Activated CD4-positive, alpha-beta T cell treated with anti-CD3 and anti-CD28 coated beads for 36 hours (primary cell): ENCODE measurements at places on chromosomes 13 and 19. TPM values are rescaled to one million over a fixed set of nuclear protein-coding genes. Genes with fewer than 3 reads are reported as not detected.
A peak's percentile ranks its signal among the peaks of the same experiment; 100 is the strongest.

The STOML3 gene
- total RNA-seq, result not detected

The C1QTNF9B gene
- not detected for total RNA-seq

- H3K27me3 ChIP-seq, result peaks cover 20% of the 10 kb centered on the region
- peaks cover 1% of the 10 kb centered on the region for H3K4me1 ChIP-seq
- H3K4me3 ChIP-seq, result no peak overlapping the region
- no peaks in the 10 kb centered on the region for H3K36me3 ChIP-seq
- no peak overlapping the region for H3K27ac ChIP-seq
Measured at GRCh38 chr19:15989889-15990288, 41.1 kb downstream of the OR10H4 start.

DNA sequence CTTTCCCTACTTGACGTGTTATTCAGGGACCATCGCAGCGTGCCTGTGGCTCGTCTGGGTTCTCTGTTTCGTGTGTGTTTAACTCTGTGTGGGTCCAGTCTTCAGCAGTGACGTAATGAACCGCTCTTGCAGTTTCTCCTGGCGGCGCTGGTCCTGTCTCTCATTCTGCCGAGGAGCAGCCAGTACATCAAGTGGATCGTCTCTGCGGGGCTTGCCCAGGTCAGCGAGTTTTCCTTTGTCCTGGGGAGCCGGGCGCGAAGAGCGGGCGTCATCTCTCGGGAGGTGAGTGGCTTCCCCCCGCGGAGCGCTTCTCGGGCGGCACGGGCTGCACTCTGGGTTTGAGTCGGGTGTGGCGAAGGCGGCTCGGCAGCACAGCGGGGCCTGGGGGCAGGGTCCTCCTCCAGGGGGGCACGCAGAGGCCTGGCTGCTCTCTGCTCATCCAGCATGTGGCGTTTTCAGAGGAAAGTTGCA is 36.3 kb upstream of the TFDP1 start:
- peaks cover 6% of the 10 kb centered on the region for H3K36me3 ChIP-seq
- H3K27ac ChIP-seq, result no peak overlapping the region
- no peaks in the 10 kb centered on the region for H3K27me3 ChIP-seq
- peaks cover 2% of the 10 kb centered on the region for H3K4me1 ChIP-seq
- no peak overlapping the region for H3K4me3 ChIP-seq

DNA sequence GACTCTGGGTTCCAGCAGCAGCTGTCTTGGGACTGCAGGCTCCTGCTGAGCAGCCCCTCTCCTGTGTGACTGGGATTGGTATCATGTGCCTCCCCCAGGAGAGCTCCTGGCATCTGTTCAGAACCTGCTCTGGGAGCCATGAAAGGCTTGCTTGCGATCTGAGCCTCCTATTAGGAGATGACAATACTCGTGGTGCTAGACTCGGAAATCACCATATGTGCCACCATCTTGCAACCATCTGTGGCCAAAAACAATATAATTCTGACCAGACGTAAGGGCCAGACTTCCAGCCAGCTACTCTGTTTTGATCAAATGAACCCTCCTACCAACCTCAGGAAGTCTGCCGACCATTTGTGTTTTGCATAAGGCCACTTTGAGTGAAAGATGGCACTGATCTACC is 484.7 kb downstream of the IRS2 start:
- H3K36me3 ChIP-seq, result no peaks in the 10 kb centered on the region
- no peaks in the 10 kb centered on the region for H3K4me1 ChIP-seq
- no peak overlapping the region for H3K4me3 ChIP-seq
- DNase-seq, result no peak

DNA sequence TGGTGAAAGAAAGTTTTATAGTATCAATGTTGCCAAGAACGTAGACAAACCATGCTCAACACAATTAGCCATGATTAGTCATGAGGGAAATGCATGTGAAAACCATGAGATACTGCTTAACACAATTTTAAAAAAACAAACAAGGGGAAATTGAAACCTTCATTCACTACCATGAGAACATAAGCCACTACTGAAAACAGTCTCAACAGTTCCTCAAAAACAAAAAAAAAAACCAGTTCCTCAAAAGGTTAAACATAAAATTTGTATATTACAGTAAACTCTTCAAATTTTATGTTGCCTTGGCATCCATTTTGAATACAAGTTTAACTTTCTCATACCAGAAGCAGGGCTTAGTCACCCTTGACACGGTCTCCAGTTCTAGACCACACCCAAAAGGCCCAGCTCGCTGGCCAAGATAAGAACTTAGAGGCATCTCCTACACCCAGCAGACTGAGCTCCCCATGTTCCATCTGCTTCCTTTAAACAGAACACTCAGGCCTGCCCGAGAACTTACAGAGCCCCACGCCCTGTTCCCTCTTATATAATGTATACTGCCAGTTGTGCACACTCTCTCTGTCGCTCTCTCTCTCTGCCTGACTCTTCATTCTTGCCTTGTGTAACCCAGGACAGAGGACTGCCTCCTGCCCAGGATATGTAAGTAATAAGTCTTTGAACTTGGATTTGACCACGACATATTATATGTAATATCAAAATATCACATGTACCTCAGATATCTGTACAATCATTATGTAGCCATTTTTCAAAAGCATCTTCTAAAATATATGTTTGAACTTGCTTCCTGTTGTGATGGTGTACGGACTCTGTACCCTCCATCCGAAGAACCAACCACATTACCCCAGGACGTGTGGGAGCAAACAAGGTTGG is 67.4 kb downstream of the STK24 start:
- peak overlapping the region; percentile 93 for H3K27ac ChIP-seq
- DNase-seq, result peak; percentile 74
- H3K27me3 ChIP-seq, result no peaks in the 10 kb centered on the region
- peaks cover 96% of the 10 kb centered on the region for H3K4me1 ChIP-seq
- H3K4me3 ChIP-seq, result peak overlapping the region; percentile 50

- H3K4me1 ChIP-seq, result peaks cover 6% of the 10 kb centered on the region
- no peaks in the 10 kb centered on the region for H3K27me3 ChIP-seq
- H3K4me3 ChIP-seq, result no peak overlapping the region
- peak overlapping the region; percentile 44 for H3K27ac ChIP-seq
- peaks cover 2% of the 10 kb centered on the region for H3K36me3 ChIP-seq
Measured at GRCh38 chr13:100423375-100423774, 165.2 kb downstream of the GGACT start.

GRCh38 chr13:40908546-40908945 is 110.6 kb downstream of the ELF1 start:
- no peak overlapping the region for H3K27ac ChIP-seq
- no peaks in the 10 kb centered on the region for H3K36me3 ChIP-seq
- no peak for DNase-seq
- no peaks in the 10 kb centered on the region for H3K27me3 ChIP-seq

GRCh38 chr19:16521715-16522289 is 20.4 kb downstream of the CHERP start:
- no peak for DNase-seq
- H3K27me3 ChIP-seq, result no peaks in the 10 kb centered on the region
- H3K4me1 ChIP-seq, result no peaks in the 10 kb centered on the region
- H3K27ac ChIP-seq, result no peak overlapping the region
- no peak overlapping the region for H3K4me3 ChIP-seq

DNA sequence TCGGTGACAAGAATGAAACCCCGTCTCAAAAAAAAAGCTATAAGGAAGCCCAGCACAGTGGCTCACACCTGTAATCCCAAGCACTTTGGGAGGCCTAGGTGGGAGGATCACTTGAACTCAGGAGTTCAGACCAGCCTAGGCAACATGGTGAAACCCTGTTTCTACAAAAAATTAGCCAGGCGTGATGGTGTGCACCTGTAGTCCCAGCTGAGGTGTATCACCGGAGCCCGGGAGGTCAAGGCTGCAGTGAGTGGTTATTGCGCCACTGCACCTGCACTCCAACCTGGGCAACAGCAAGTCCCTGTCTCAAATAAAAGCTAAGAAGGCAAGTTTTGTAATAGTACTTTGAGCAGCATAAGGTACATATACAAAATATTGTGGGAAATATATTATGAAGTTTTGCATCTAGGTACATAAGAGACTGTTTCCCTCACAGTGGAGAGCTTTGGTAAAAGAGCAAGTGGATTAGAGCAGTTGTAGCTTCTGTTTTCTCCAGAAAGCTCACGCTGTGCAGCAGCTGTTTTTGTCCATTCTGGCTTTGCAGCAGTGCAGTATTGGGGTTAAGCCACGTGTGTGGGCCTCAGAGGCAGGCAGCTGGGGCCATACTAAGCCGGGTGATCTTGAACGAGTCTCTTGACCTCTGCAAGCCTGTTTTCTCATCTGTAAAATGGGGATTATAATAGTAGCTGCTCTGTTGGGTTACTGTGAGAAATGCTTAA is 35.4 kb downstream of the ARHGAP35 start:
- H3K4me1 ChIP-seq, result peaks cover 19% of the 10 kb centered on the region
- no peak overlapping the region for H3K4me3 ChIP-seq
- DNase-seq, result no peak

GRCh38 chr13:110501188-110501587 is 60.3 kb downstream of the RAB20 start:
- no peaks in the 10 kb centered on the region for H3K4me1 ChIP-seq
- H3K27ac ChIP-seq, result no peak overlapping the region
- no peak overlapping the region for H3K4me3 ChIP-seq
- H3K27me3 ChIP-seq, result peaks cover 11% of the 10 kb centered on the region

DNA sequence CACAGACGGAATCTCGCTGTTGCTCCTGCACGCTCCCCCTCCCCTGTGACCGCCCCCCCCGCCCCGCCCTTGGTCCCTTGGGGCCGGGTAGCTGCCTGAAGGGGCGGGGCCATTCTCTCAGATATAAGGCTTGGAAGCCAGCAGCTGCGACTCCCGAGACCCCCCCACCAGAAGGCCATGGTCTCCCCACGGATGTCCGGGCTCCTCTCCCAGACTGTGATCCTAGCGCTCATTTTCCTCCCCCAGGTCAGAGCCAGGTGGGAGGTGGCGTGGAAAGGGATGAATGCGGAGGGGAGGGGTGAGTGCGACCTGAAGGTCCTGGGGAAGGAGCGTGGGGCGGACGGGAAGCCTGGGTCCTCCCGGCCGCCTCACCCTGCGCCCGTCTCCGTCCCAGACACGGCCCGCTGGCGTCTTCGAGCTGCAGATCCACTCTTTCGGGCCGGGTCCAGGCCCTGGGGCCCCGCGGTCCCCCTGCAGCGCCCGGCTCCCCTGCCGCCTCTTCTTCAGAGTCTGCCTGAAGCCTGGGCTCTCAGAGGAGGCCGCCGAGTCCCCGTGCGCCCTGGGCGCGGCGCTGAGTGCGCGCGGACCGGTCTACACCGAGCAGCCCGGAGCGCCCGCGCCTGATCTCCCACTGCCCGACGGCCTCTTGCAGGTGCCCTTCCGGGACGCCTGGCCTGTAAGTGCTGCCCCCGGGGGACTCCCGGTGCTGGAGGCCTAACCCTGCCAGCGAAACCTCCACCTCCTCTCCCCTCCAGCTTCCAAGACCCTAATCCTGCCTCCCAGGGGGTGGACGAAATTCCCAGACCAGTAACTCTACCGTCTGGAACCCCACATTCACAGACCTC is at the start of gene DLL3:
Gene DLL3 (plus strand): TSS at position 150 of the 845 bp plus-strand sequence. CDS start 28 bp downstream, at position 178.
- H3K36me3 ChIP-seq, result no peaks in the 10 kb centered on the region
- peak; percentile 36 for DNase-seq
- H3K27me3 ChIP-seq, result peaks cover 41% of the 10 kb centered on the region
- peak within 1 kb of the TSS; percentile 31 for H3K4me3 ChIP-seq
- peaks cover 19% of the 10 kb centered on the region for H3K4me1 ChIP-seq
- no peak within 1 kb of the TSS for H3K27ac ChIP-seq

- H3K27me3 ChIP-seq, result peaks cover 2% of the 10 kb centered on the region
- no peaks in the 10 kb centered on the region for H3K4me1 ChIP-seq
- no peak overlapping the region for H3K4me3 ChIP-seq
Measured at GRCh38 chr13:21934284-21934683, 263.4 kb downstream of the FGF9 start.

DNA sequence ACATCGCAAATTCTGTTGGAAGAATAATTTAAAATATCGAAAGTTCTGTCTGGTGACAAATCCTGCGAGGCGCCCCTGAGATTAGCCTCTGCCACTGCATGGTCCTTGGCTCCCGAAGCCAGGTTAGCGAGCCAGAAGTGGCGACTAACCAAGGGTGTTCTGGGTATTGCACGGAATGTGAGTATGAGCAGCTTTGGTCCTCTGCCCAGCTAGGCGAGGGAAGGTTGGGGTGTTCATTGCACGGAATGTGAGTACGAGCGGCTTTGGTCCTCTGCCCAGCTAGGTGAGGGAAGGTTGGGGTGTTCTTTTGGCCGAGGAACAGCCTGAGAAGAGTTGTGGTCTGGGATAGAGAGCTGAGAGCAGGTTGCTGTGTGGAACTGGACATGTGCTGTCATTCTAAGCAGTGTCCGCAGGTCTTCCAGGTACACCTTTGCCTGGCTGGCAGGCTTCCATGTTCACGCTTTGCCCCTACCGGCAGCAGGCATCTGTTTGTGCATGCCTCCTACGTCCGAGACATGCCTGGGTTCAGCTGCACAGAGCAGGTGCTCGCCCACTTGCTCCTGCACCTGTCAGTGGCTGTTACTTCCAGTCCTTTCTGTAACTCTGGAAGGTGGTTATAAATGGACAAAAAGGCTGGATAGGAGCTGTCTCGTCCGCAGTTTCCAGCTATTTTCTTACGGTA is 18.3 kb upstream of the TEX29 start:
- peaks cover 75% of the 10 kb centered on the region for H3K36me3 ChIP-seq
- H3K4me1 ChIP-seq, result peaks cover 5% of the 10 kb centered on the region
- H3K27me3 ChIP-seq, result no peaks in the 10 kb centered on the region
- no peak overlapping the region for H3K4me3 ChIP-seq
- no peak overlapping the region for H3K27ac ChIP-seq

- peaks cover 35% of the 10 kb centered on the region for H3K36me3 ChIP-seq
- peaks cover 12% of the 10 kb centered on the region for H3K4me1 ChIP-seq
- no peak overlapping the region for H3K4me3 ChIP-seq
- no peak for DNase-seq
Measured at GRCh38 chr19:15122331-15123030, 15.3 kb downstream of the SYDE1 start.

DNA sequence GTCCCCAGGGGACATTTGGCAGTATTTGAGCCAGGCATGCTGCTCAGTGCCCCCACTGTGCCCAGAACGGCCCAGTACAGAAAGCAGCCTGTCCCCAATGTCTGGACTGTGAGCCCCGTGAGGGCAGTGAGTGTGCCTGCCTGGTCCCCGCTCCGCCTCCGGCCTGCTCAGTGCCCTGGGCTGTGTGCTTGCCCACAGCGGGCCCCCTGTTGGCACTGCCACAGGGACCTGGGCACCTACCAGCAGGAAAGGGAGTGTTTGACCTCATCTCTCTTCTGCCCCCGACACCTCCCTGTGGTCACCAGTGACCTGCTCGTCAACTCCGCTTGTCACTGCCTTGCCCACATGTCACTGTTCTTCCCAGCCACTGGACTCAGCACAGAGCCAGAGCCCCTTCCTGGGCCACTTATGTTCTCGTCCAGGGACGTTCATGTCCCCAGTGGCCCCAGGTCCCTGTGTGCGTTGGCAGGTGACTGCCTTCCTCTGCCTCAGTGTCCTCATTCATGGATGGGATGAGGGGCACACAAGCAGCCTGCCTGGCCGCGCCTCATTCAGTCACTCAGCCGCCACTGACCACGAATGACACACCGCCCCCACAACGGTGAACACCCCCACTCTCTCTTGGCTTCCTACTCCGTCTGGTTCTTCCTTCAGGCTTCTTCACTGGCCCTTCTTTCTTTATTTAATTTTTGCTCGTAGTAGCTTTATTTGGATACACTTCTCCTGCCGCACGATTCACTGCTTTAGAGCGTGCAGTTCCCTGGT is 2.8 kb downstream of the FZR1 start:
- peak overlapping the region; percentile 76 for H3K27ac ChIP-seq
- H3K4me1 ChIP-seq, result peaks cover 51% of the 10 kb centered on the region
- DNase-seq, result peak; percentile 30
- H3K4me3 ChIP-seq, result peak overlapping the region; percentile 84
